Umbilical cord (tissue), 2 donors: ENCODE measurements at places on chromosomes 7 and 10. TPM values are rescaled to one million over a fixed set of nuclear protein-coding genes. Genes with fewer than 3 reads are reported as not detected.
A peak's percentile ranks its signal among the peaks of the same experiment; 100 is the strongest.

UPP1 gene
- 16.1 TPM for total RNA-seq

TNRC18 gene
- total RNA-seq, result 33.2 TPM

TAC1 gene
- 4.6 TPM for total RNA-seq

SRGN gene
- total RNA-seq, result 57.1 TPM

ANKRD7 gene
- not detected for total RNA-seq

COL1A2 gene
- total RNA-seq, result 19,645 TPM

SKAP2 gene
- 12.0 TPM for total RNA-seq

RGS10 gene
- 46.9 TPM for total RNA-seq

DNA sequence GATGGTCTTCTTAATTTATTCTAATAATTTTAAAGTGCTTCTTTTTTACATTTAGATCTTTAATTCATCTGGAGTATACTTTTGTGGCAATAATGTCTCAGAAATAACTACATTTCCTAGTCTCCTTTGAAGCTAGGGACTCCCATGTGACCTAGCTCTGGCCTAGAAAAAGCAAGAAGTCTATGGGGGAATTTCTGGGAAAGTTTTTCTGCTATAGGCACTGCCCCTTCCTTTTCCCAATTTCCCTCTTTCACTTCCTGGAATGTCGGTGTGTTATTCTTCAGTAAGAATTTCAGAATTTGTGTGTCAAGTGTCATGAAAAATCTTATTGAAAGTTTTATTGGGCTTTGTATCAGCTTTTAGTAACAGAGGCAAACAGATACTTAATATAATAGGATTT lies 94.6 kb upstream of the LRRC4 start:
- DNase-seq, result no peak

GRCh38 chr7:374706-375311 lies 84.8 kb downstream of the FOXL3 start:
- no peak for DNase-seq

DNA sequence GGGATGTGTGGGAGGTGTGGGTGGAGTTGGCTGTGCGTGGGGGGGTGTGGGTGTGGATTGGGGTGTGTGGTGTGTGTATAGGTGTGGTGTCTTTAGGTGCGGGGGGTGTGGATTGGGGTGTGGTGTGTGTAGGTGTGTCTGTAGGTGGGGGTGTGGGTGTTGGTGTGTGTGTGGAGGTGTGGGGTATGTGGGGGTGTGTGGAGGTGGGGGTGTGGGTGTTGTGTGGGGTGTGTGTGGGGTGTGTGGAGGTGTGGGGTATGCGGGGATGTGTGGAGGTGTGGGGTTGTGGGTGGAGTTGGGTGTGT lies 33.9 kb downstream of the SPDYE17 start:
- no peak for DNase-seq

GRCh38 chr7:132569884-132570614 lies 6.2 kb downstream of the PLXNA4 start:
- peak; percentile 19 for DNase-seq

GRCh38 chr10:74079936-74080590 lies 70.6 kb downstream of the AP3M1 start:
- DNase-seq, result no peak

DNA sequence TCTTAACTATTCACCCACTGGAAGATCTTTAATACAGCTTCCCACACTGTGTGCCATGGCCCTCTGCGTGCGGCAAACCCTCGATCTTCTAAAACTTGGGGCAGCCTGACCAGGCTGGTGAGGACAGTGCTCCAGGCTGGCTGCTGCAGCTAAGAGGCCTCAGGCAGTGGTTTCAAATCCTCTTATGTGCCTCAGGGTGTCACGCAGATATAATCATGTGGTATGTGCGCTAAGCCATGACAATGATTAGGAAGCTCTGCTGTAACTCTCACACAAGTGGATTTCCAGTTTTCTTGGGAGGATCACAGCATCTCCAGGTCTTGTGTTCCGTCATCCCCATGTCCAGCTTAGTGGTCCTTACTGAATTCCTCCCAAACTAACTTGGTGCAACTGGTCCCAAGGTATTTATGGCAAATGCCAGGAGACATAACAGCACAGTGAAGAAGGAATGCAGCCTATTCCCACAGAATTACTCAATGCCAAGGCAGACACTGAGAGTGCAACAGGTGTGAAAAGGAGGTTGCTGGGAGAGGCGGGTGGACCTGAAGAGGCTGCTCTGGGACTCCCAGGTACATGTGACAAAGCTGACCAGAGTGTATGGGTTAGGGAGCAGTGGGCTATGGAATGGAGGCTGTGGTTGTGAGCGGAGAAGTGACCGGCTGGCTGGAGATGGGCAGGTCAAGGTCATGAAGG lies 2.3 kb downstream of the HPS1 start:
- no peak for DNase-seq

DNA sequence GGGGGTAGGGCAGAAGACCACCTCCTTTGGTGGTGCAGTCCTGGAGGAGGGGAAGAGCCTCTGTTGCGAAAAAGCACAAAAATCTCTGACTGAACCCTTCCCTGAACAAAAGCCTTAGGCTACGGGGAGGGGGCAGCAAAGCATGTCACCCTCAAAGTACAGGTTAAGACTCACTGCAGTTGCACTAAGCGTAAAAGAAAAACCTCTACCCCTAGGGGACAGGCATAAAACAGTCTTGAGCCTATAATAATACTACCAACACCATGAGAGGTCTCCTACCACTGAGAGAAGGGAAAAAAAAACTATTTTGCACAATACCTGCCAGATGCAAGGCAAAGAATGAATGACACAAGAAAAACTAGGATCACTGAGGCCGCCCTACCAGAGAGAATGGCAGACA lies 17.3 kb downstream of the TNPO3 start:
- DNase-seq, result no peak

- no peak for DNase-seq
Observed at GRCh38 chr7:127715901-127716300, 63.9 kb downstream of the SND1 start.

- no peak for DNase-seq
Observed at GRCh38 chr10:133372507-133372906, 647 bp downstream of the ECHS1 start.
